ENCODE measurements at places on chromosomes 4 and X.
A peak's percentile ranks its signal among the peaks of the same experiment; 100 is the strongest.

DNA sequence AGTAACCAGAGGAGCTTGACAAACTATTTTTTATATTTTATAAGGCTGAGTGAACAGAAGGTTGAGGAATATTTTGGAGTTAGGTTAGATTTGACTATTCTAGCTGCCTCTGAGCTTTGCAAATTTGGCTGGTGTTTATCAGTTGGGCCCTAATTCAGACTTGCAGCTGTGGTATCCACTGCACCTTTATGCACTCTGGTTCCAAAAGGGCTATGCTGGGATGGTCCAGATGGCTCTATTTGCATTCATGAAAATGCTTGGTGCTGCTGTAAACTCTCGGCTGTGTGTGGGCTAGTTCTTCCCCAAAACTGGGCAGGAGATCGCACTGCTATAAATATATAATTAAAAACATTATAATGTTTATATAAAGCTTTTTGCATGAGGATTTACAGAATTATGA is 106.3 kb downstream of the REPS2 start:
- DNase-seq: no peak

GRCh38 chrX:85994797-85995196 is 52.6 kb downstream of the CHM start:
- no peak for DNase-seq

GRCh38 chrX:134990475-134990800 is 353 bp upstream of the SMIM10 start:
- peak; percentile 25 for DNase-seq

GRCh38 chr4:24551492-24552289 is 32.7 kb downstream of the DHX15 start:
- DNase-seq: peak; percentile 69

- peak; percentile 22 for DNase-seq
Measured at GRCh38 chr4:77959566-77960338, 97.1 kb downstream of the MRPL1 start.

GRCh38 chr4:52640808-52641565 is 18.1 kb downstream of the USP46 start:
- DNase-seq: peak; percentile 76

- DNase-seq: no peak
Measured at GRCh38 chr4:675036-675882, 917 bp downstream of the MYL5 start.

- no peak for DNase-seq
Measured at GRCh38 chr4:122658818-122659295, 38.0 kb upstream of the IL21 start.

- no peak for DNase-seq
Measured at GRCh38 chrX:107451731-107452130, 2.3 kb downstream of the FRMPD3 start.

GRCh38 chr4:94939791-94940519 is 182.2 kb downstream of the BMPR1B start:
- peak; percentile 23 for DNase-seq

DNA sequence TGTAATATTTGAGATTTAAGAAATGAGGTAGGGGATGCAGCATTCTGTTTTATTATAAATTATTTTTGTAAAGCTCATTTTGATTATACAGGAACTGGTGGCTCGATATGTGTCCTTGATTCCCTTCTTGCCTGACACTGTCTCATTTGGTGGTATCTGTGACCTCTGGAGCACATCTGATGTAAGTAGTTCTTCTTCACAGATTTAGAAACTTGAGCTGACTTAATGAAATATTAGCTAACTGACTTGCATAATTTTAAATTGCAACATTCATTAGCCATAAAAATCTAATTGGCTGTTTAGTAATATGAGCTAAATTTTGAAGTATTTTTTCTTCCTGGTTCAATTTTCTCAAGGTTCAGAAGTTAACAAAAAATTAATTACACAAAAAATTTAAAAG is 69.1 kb downstream of the FBXL5 start:
- no peak for DNase-seq

- DNase-seq: no peak
Measured at GRCh38 chrX:49276671-49277534, 7.3 kb downstream of the PPP1R3F start.

GRCh38 chrX:96564595-96564994 is 120.0 kb upstream of the DIAPH2 start:
- no peak for DNase-seq

GRCh38 chr4:1360423-1361283 is 13.6 kb downstream of the UVSSA start:
- peak; percentile 43 for DNase-seq

DNA sequence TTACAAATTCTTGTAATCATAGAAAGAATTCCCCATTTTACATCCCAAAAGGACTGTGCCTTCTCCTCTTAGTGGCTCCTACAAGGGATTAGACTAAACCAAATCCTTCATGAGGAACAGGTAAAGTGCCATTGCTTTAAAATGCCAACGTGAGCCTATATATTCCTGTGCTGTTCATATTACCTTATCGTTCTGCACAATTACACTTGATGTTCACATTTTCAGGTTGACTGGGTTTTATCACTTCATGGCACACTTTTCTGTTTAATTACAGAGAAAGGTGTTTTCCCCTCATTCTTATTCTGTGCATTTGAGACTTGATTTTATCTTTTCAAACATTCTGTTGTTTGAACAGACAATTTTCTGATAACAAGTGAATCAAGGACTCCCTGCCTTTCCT is 645.6 kb upstream of the FTHL17 start:
- DNase-seq: no peak

- DNase-seq: no peak
Measured at GRCh38 chr4:53536328-53536727, 55.0 kb downstream of the LNX1 start.

- peak; percentile 46 for DNase-seq
Measured at GRCh38 chr4:25859429-25860148, 3.2 kb downstream of the SEL1L3 start.

DNA sequence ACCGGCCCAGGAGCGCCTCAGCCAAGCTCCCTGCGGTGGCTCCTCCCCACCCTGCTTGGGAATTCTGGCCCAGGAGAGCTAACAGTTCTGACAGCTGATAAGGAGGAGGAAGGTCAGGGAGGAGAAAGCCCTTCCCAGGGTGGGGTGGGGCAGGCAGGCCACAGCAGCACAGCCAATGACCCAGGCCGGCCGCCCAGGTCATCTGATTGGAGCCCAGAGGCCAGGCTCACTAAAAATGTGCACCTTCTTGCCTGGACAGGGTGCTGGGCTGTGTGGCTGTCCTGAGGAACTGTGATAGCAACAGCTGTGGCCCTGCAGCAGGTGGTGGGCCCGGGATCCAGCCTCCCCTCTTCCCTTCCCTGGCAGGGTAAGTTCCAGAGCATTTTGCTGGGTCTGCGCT is 17.2 kb upstream of the SH3TC1 start:
- DNase-seq: no peak

- DNase-seq: no peak
Measured at GRCh38 chrX:11881485-11882170, 123.6 kb downstream of the MSL3 start.

DNA sequence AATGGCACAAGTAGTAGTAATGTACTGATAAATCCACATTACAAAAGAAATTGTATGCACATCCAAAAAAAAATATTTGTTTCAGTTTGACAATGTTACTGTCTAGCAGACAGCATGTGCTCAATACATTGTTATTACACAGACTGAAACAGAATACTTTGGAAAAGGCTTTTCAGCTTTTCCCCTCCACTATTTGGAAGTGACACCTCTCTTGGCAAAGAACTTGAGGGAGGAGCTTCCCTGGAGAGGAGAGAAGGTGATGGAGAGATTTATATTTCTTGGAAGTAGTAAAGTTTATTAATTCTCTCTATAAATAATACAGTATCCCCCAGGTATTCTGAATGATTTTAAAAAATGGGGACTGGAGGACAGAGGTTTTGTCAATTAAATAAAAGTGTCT is 131.8 kb downstream of the SCFD2 start:
- DNase-seq: no peak

- DNase-seq: no peak
Measured at GRCh38 chrX:88416965-88417364, 330.1 kb upstream of the CPXCR1 start.

GRCh38 chr4:109554971-109555370 is 5.1 kb upstream of the MCUB start:
- DNase-seq: peak; percentile 2

GRCh38 chr4:115711575-115711974 is 598.2 kb upstream of the NDST4 start:
- no peak for DNase-seq

DNA sequence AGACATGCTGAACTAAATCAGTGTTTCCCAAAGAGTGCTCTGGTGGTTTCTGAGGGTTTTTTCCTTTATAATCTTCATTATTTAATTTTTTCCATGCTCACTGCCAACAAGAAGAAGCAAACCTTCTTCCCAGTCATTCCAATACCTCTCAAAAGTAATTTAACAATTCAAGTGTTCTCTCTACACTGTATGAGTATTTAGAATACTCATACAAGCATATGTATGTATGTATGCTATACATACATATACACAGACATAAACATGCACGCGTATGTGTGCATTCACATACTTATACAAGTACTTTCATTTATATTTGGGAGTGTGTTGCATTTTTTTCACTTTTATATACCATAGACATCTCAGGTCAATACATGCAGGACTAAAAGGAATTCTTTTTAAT is 54.3 kb upstream of the TXK start:
- DNase-seq: no peak

- DNase-seq: no peak
Measured at GRCh38 chr4:42172128-42172790, 19.8 kb upstream of the BEND4 start.

DNA sequence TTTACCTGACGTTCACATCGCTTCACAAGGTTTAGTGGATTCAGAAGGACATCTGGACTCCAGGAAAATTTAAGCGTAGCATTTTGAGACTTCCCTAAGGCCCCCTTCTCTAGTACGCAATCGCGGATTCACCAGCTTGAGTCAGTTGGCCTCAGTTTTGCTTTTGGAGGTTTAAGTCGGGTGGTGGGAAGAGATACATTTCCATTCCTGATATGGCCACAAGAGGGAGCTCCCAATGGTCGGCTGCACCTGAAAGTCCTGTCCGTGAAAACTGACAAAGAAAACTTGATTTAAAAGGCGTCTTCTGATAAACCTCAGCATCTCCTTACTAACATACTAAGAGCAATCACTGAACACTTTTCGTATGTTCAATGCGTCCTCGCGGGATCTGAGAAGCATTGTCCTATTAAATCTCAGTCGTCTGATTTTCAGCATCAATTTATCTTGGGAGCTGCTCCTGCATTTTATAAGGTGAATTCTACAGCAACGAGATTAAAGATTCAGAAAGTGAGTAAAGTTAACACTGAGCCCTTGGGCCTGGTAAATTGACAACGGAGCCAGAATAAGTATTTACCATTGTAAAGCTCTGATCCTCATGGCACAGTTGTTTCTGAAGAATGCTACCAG is 50.6 kb downstream of the LGI2 start:
- peak; percentile 34 for DNase-seq

- peak; percentile 63 for DNase-seq
Measured at GRCh38 chr4:22496165-22496813, 19.6 kb downstream of the ADGRA3 start.

DNA sequence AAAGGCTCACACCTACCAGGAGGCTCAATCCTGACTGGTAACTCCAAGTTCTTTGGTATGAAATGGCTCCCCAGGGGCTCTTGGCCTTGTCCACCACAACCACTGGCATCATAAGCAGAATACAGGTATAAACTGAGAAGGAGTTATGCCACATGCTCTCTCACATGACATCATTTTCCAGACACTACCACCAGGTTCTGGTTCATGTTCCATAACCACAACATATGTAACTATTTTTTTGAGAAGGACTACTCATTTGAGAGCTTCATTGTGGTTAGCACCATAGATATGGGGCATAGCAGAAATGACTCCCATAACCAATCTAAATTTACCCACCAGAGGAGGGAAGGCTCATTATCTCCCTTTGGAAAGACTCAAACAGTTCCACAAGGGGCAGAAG is 19.6 kb downstream of the PRDM5 start:
- no peak for DNase-seq

DNA sequence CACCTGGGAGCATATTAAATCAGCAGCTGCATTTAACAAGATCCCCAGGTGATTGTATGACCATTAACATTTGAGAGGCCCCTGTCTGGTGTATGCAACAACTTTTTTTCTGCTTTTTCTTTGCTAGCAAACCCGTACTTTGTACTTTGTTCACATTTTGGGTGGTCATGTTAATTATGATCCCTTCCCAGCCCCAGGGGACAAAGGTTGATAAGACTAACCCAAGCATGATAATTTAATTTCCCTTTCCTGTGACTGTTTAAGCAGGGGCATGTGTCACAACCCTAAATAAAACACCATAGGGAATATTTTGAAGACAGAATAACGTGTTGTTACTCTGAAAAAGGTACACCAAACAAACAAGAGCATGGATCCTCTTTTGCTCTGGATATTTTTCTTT is 332.0 kb downstream of the PCDH18 start:
- no peak for DNase-seq

DNA sequence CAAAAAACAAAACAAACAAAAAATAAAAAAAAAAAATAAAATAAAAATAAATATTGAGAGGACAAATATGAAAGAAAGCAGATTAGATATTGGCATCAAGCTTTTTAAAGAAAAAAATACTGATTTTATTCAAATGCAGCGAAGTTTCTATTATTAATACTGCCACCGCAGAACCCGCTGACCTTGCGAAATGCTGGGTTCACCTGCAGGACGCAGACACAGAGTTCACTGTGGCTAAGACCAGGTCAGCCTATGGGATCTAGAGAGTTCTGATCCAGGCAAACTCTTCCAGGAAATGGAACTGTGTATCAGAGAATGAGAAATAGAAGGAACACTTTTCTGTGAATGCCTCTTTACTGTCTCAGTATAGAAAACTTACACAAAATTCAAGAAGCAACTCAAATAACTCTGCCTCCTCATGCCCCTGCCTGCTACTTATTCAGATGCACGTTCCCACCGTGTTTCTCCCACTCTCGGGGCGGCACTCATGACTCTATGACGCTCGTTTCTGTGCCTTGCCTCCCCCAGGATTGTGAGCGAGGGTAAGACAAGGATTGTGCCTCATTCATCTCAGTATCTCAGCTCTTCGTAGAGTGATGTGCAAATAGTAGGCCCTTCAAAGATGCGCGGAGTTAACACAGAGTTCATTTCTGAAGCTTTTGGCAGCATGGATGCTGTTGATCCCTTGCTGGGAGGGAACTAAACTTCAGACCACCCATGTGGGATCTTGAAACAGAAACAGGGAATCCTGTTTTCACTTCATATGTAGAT is 44.1 kb upstream of the TLR3 start:
- no peak for DNase-seq
